Mammary microvascular endothelial cell (primary cell): ENCODE measurements at places on chromosomes 5 and 9. TPM values are rescaled to one million over a fixed set of nuclear protein-coding genes. Genes with fewer than 3 reads are reported as not detected.

Gene DMRT2
- not detected in 2 replicates for total RNA-seq

Gene FOXD4L4
- total RNA-seq, result not detected in 2 replicates

Gene SURF4
- 200 and 222 TPM in 2 replicates for total RNA-seq

Gene CCDC192
- not detected in 2 replicates for total RNA-seq

Gene SLC6A7
- total RNA-seq, result not detected in 2 replicates

Gene ADAMTSL1
- total RNA-seq, result 33.3 and 45.4 TPM in 2 replicates

Gene COMMD10
- total RNA-seq, result 30.4 and 38.2 TPM in 2 replicates

Gene CHSY3
- 1.2 TPM in 2 replicates for total RNA-seq

Gene DMRT3
- not detected in 2 replicates for total RNA-seq

Gene ADAMTS6
- total RNA-seq, result 20.1 and 20.6 TPM in 2 replicates

Gene ZFP37
- 0.60 and 0.89 TPM in 2 replicates for total RNA-seq

Gene IRX2
- total RNA-seq, result 0.07 TPM in 1 of 2 replicates, not detected in the other

Gene GABBR2
- 2.1 and 2.3 TPM in 2 replicates for total RNA-seq

Gene PTPN3
- under 0.01 and 0.05 TPM in 2 replicates for total RNA-seq

Gene LOX
- total RNA-seq, result 13.7 and 18.3 TPM in 2 replicates

Gene FUT7
- total RNA-seq, result not detected in 2 replicates

Gene ACER2
- total RNA-seq, result 7.4 and 9.1 TPM in 2 replicates

Gene PPP2R2B
- total RNA-seq, result 0.27 TPM in 1 of 2 replicates, not detected in the other

Gene LRRC26
- not detected in 2 replicates for total RNA-seq

Gene TUSC1
- 11.8 and 13.1 TPM in 2 replicates for total RNA-seq

Gene PAXX
- 53.2 and 65.9 TPM in 2 replicates for total RNA-seq

Gene OR5C1
- not detected in 2 replicates for total RNA-seq

Gene HSPA9
- 366 and 449 TPM in 2 replicates for total RNA-seq

Gene NTRK2
- not detected in 2 replicates for total RNA-seq

Gene NCS1
- total RNA-seq, result 24.8 and 27.8 TPM in 2 replicates

Gene NSA2
- total RNA-seq, result 94.1 and 101 TPM in 2 replicates

Gene PCDHGB6
- 0.73 and 1.2 TPM in 2 replicates for total RNA-seq

Gene NACC2
- 25.2 and 26.1 TPM in 2 replicates for total RNA-seq

Gene ANKRD34B
- total RNA-seq, result not detected in 2 replicates

Gene GDNF
- not detected in 2 replicates for total RNA-seq

Gene TEK
- total RNA-seq, result 77.0 and 79.5 TPM in 2 replicates

Gene LTC4S
- not detected in 2 replicates for total RNA-seq

Gene BTNL3
- total RNA-seq, result not detected in 2 replicates
